SW 1271 (cell line): ENCODE measurements at places on chromosomes 6 and 20.

GRCh38 chr6:11384531-11385309 is 152.3 kb upstream of the NEDD9 start:
- no peak for DNase-seq

- DNase-seq, result peak; percentile 87
These were observed 706 bp downstream of the ZNF184 start for GRCh38 chr6:27472182-27472616.

DNA sequence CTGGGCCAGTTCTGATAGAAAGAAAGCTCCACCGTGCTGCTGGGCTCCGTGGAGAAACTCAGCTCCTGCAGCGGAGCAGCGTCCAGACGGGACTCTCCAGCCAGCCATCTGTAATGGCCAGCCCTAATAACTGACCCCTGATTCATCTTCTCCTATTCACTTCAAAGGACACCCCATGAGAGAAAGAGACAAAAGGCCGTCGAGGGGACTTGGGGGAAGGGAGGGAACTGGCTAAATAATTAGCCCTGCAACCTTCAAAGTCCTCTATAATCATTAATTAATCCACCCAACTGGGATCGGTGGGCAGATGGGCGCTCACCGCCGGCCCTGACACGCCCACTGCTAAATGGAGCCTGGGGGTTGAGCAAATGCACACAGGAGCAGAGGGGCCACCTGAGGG is 512.4 kb downstream of the CD83 start:
- DNase-seq, result no peak

DNA sequence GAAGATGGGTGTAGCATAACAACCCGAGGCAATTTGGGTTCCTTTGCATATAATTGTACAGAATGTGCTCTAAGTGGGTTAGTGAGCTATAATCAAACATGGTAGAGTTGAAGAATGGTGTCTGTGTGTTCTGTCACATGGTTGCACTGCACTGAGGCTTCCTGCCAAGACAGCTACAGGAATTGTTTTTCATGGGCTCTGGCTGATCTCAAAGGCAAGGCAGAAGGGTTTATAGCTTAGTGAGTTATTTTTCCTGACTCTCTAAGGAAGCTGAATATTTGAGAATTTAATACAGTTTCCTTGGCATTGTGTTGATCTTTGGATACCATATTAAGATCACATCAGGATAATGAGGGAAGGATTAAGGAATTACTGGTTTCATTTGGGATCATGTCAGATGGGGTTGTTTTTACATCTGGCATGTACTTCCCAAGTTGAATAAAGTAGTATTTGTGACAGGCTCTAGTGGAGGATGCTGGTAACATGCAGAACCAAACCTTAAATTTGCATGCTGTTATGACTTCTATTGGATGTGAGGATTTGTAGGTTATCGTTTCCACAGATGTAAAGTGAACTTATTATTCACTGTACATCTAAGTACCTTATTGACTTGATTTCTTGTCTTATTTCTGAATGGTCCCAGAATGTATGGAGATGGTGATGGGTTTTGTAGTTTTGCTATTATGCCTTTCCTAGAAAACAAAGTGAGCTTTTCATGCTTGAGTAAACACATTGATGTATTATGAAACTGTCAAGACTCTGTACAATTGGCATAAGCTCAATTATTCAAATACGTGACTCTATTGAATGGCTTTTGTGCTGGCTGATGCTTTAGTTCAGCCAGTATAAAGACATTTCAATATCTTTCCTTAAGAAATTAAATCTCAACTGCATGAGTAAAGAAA is 43.3 kb downstream of the LRRC1 start:
- no peak for DNase-seq

DNA sequence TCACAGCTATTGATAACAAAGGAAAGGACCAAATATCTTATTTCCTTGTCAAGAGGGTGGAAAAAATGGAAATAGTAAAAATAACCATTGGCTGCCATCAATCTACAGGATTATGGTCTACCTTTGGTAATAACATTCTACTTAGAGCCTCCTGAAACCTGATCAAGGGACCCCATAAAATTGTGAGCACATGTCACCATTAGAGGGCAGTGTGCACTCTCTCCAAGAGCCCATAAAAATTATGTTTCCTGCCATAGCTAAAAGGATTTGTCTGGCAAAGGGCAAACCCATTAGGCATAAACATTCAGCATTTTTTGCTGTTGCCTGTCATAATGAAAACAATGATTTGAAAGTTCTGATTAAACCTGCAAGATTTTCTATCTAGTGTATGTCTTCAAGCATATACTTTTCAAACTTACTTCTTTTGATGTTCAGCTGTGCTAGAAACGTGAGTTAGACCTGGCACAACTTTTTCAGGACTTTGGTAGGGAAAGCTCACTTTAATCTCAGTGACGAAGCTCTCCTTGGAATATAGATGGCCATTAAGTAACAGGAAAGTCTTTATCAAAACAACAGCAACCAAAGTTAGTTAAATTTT is 120.7 kb upstream of the ZFP64 start:
- DNase-seq, result no peak

- DNase-seq, result no peak
These were observed 642.0 kb upstream of the CHD6 start for GRCh38 chr20:42260184-42260583.

- peak; percentile 85 for DNase-seq
These were observed 32.7 kb upstream of the MAP7 start for GRCh38 chr6:136582711-136583471.

GRCh38 chr6:14193524-14193923 is 76.0 kb downstream of the CD83 start:
- no peak for DNase-seq

DNA sequence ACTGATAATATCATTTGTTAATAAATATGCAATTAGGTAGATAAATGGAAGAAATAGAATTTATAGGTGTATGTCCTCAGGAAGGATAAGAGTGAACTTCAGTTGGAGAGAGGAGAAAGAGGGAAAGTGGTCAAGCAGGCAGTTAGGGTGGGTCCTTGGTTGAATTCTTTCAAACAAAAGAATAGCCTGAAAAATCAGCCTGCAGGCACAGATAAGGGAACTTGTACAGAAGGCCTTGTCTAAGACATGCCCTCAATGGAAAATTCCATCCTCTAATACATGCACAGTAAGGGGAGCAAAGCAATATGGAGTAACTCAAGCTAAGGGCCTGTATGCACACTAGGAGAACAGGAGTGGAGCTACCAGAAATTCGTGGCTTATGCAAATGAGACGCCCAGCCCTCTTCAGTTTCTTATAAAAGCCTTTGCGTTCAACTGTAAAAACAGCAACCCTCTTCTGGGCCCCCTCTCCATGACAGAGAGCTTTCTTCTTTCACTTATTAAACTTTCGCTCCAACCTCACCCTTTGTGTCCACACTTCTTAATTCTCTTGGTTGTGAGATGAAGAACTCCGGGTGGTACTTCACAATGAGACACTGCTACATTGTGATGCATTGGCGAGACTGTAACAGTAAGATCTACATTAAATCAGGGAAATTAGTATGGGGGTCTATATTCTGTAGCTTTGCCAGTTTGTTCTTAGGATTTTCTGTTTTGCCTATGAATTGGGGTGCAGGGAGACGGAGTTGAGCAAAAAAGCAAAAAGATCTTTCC is 147.0 kb downstream of the HS3ST5 start:
- no peak for DNase-seq

- DNase-seq, result no peak
These were observed 128.8 kb downstream of the QKI start for GRCh38 chr6:163543321-163543720.

DNA sequence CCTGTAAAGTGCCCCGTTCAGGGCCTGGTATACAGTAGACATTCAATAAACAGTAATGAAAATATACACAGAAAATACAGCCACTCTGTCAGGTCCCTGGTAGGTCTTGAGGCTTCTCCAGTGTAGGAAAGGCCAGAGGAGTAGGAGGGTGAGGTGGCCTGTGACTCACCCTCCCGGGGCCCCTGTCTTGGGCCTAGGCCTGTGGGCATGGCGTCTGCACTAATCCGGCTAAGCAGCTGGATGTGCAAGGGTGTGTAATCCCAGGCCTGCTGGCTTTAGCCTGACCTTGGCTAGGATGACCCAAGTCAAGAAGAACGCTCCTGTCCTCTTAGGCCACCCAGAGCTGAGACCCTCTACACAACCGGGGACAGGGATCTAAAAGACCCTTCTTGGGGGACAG is 84.9 kb downstream of the KCNB1 start:
- no peak for DNase-seq

DNA sequence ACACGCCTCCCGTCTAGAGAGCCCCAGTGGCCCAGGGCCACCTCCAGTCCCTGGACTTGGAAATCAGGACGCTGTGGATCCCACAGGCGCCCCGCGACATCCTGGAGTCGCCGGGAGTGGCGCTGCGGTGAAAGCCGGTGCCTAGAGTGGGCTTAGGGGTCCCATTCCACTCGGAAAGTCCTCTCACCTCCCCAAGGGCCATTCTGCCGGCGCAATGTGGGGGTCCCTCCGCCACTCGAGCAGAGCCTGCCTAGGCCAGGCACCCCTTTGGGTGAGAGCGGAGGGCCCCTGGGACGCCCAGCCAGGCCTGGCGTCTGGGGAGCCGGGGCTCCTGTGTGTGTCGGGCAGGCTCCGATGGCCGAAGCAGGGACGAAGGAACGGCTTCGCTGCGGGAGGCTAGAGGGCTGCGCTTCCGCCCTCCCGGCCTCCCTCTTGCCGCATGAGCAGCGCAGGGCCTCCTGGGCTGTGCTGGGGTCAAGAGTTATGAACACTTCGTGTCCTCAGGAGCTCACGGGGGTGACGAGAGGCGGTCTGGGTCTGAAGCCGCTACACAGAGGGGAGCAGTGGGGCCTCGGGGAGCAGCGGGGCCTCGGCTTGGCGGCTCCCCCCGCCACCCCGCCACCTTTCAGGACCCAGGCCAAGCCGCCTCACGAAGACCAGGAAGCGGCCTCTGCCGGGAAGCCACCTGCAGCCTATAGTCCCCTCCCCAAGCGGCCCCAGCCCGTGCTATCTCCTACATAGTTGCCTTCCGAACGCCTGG is 13.6 kb downstream of the POU3F2 start:
- no peak for DNase-seq

- DNase-seq, result no peak
These were observed 609.3 kb upstream of the IMPG1 start for GRCh38 chr6:76681781-76682180.

DNA sequence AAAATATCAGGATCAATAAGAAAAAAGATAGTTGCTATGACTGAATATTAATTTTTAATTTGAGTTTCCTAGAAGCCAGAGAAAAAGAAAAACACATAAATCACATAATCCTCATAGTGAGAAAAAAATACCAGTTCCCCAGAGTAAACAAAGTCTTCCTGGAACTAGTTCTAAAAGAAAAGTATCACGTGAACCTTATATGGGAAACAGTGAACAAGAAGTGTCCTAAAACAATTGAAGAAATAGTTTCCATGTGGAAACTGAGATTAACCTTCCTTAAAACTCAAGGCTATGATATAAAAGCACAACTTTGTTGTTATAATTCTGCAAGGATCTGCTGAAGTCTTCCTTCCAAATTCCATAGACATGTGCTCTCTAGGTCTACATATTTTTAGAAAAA is 50.6 kb downstream of the RCAN2 start:
- no peak for DNase-seq

- no peak for DNase-seq
These were observed 187.8 kb downstream of the SASH1 start for GRCh38 chr6:148530394-148530953.
